ENCODE measurements at places on chromosomes 7 and 10.

GRCh38 chr10:32795598-32796183 lies 162.3 kb downstream of the ITGB1 start:
- DNase-seq, result no peak

DNA sequence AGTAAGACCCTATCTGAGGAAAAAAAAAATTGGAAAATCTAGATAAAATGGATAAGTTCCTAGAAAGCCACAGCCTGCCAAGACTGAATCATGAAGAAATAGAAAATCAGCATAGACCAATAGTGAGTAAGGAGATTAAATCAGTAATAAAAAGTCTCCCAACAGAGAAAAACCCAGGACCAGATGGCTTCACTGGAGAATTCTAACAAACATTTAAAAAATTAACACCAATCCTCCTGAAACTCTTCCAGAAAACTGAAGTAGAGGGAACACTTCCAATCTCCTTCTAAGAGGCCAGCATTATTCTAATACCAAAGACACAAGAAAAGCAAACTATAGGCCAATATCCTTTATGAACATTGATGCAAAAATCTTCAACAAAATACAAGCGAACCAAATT lies 8.8 kb upstream of the LIMK1 start:
- DNase-seq, result no peak

GRCh38 chr7:94060752-94061151 lies 56.6 kb upstream of the BET1 start:
- DNase-seq, result no peak

- no peak for DNase-seq
Measured at GRCh38 chr10:12847361-12847975, 154.0 kb downstream of the CCDC3 start.

GRCh38 chr10:43354330-43354635 lies 17.2 kb upstream of the FXYD4 start:
- DNase-seq, result no peak

GRCh38 chr10:27364028-27364427 lies 123.4 kb upstream of the ACBD5 start:
- DNase-seq, result no peak

DNA sequence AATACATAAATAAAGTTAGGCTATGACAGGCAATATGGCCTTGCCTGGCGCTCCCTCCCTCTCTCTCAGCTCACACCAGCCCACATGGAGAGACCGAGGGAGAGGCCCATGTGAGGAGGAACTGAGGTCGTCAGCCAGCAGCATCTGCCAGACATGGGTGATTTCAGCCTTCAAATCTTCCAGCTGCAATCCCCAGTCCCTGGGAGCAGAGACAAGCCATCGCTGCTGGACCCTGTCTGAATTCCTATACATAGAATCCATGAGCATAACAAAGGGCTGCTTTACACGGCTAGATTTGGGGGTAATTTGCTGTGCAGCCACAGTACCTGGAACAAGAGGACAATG lies 35.6 kb downstream of the ANKRD16 start:
- no peak for DNase-seq

DNA sequence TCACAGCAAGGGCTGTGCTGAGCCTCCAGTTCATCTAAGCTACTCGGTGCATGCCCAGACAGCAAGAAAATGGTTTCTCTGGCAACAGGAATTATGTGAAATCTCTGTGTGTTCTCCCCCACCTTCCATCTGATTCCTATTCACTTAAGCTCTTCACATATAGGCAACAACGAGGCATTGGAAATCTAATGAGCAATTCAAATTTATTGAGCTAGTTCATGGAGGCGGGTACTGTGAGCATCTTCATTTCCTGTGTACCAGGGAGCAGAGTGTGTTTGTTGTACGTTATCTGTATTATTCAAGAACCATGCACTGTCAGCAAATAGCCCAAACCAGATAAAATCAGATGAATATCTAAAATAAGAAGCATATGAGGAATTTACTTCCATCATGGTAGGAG lies 739.1 kb downstream of the MAGI2 start:
- no peak for DNase-seq

- peak; percentile 97 for DNase-seq
Measured at GRCh38 chr7:112450807-112451761, 824 bp downstream of the IFRD1 start.

GRCh38 chr7:121006711-121007315 lies 18.3 kb downstream of the CPED1 start:
- DNase-seq, result no peak

GRCh38 chr7:85075864-85076263 lies 111.0 kb downstream of the SEMA3D start:
- no peak for DNase-seq

GRCh38 chr7:121373177-121373576 lies 22.9 kb downstream of the FAM3C start:
- DNase-seq, result no peak

DNA sequence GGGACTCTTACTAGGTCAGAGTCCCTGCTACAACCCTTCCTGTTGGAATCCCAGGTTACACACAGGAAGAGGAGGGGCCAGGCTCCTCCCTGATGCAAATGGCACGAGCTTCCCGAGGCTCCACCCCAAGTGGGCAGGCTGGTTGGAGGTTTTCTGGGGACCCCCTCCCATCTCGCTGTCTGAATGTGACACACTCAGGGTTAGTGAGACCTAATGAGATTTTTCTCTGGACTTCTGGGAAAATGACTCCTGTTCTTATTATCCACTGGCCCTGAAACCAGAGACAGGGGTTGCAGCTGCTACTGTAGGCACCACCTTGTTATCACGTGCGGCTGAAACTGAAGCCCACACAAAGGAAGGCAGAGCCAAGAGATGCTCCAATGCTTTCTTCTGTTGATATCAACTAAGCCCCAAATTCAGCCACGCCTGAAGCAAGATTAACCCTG lies 103.3 kb downstream of the FAM107B start:
- no peak for DNase-seq

- DNase-seq, result no peak
Measured at GRCh38 chr7:30162622-30163124, 27.9 kb downstream of the MTURN start.

GRCh38 chr10:110461088-110461487 lies 36.6 kb upstream of the DUSP5 start:
- no peak for DNase-seq

- no peak for DNase-seq
Measured at GRCh38 chr7:35695987-35696386, 1.1 kb upstream of the HERPUD2 start.

DNA sequence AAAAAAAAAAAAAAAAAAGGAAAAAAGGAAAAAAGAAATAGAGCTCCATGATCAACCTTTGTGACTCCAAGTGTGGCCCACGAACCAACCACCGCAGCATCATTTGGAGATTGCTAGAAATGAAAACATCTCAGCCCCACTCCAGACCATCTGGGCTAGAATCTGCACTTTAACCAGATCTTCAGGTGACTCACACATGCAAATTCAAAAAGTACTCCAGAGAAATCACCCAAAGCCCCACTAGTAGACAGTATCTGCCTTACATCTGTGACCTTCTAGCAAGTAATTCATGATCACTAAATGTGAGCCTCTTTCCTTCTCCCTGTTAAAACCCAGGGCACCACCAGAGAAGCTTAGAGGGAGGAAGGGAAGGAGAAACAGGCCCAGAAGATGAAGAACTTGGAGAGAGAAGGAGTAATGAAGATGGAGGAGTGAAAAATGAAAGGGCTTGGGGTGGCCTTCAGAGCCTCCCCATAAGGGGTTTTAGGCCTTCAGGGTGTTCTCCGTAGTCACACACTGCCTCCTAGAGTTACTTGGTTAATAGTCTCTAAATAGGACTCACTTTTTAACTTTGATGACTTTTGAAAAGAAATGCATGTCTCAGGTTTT lies 94.0 kb downstream of the SLC37A3 start:
- no peak for DNase-seq

DNA sequence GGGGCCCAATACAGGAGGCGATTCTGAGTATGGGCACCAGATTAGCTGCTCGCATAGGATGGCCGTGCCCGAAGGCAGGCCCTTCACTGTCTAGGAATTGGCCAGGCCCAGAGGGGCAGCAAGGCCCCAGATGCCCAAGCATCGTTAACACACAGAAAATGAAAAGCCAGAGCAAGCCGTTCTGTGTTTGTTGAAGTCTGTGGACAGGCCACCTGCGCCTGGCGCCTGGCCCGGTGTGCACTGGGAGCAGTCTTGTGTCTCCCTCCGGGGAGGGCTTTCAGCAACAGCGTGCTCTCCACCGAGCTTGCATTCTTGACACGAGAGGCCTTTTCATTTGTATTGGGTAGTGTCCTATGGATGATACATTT lies 34.5 kb upstream of the TTYH3 start:
- DNase-seq, result no peak

GRCh38 chr7:5549096-5549763 lies 125.6 kb upstream of the TNRC18 start:
- no peak for DNase-seq

DNA sequence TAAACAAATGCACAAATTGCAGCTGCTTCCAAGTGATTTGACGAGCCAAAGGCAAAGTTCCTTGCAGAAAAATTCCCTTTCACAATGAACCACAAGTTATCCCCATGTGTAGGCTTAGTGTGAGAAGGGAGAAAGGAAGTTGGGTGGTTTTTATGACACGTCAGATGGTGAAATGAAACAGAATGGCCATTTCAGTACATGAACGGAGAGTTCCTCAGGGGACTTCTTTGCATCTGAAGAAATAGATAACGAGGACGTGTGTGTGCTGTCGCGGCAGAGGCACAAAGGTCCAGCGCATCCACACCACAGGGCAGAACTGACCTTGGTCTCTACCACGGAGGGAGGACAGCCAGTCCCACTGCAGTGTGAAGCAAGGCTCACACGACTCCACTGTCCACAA lies 135.9 kb downstream of the PAXIP1 start:
- DNase-seq, result no peak

DNA sequence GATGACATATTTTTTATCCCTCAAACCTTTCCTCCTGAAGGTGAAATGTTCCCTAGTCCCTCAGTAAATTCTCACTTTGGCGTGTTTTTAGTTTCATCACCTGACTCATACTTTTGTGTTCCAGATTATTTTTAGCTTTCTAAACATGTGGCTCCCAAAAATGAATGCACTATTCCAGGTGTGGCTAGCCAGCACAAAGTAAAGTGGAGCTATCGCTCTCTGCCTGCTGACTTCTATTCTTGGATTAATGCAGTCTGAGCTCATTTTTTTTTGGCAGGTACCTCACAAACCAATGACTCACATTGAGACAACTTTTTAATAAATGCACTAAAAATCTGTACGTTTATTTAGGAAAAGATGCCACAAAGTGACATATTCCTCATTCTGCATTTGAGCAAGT lies 58.8 kb upstream of the LANCL2 start:
- no peak for DNase-seq

GRCh38 chr7:71626206-71626605 lies 494.3 kb downstream of the GALNT17 start:
- DNase-seq, result no peak

DNA sequence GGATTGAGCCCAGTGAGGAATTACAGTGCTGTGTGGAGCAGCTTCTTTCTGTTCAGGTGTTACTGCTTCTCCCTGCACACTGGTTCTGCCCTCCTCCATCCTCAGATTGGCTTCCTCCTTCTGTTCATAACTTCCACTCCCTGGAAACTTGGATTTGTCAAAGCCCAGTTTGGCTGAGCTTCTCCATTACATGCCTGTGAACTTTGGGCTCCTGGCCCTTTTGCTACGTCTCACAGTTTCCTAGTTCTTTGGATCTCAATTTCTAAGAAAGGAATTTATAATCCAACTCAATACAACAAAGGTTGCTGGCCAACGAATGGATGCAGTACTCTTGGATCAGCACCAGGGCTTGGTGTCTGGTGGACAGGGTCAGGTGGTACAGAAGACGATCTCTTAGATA lies 318.1 kb downstream of the RPS24 start:
- no peak for DNase-seq

- DNase-seq, result no peak
Measured at GRCh38 chr7:63023182-63023787, 975.4 kb upstream of the ZNF722 start.

GRCh38 chr10:110762109-110762848 lies 109.4 kb upstream of the PDCD4 start:
- no peak for DNase-seq

DNA sequence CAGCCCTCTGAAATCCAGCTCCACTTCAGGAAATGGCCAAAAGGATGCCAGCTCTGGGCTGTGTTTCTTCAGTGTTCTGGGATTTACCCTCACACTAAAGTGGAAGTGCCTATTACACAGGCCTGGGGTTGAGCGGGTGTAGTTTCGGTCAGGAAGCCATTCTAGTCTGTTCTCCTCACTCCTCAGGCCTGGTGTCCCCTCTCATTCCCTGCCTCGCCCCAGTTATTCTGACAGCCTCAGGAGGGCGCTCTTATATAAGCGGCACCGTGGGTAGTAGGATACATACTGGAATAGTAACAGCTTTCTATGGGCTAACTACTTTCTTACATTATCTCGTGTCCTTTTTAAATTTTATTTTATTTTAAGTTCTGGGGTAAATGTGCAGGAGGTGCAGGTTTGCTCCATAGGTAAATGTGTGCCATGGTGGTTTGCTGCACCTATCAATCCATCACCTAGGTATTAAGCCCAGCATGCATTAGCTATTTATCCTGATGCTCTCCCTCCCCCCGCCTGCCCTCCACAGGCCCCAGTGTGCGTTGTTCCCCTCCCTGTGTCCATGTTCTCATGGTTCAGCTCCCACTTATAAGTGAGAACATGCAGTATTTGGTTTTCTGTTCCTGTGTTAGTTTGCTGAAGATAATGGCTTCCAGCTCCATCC lies 12.2 kb upstream of the LGI1 start:
- DNase-seq, result no peak

GRCh38 chr7:2474224-2474623 lies 2.0 kb downstream of the GRIFIN start:
- no peak for DNase-seq

DNA sequence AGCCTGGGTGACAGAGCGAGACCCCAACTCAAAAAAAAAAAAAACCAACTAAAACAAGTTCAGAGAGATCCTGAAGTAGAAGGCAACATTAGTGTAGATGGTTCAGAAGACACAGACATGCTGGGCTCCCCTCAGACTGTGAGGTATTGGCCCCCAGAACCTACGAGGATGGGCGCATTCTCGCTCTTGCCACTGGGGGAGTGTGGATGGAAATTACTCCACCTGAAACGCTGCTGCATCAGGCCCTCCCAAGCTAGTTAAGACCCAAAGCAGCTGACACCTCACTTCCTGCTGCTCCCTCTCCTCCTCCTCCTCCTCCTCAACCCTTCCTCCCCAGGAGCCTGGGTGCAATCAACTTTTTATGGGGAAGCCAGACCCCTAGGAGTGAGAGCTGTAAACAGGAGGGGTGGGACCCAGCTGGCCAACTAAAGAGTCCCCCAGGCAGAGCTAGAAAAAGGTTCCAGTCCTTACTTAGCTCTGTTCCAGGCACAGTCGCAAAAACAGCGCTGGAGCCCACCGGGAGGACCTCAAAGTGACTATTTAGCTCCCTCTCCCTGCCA lies 7.4 kb downstream of the SH3PXD2A start:
- no peak for DNase-seq

- no peak for DNase-seq
Measured at GRCh38 chr10:76311752-76312636, 880.6 kb downstream of the LRMDA start.

DNA sequence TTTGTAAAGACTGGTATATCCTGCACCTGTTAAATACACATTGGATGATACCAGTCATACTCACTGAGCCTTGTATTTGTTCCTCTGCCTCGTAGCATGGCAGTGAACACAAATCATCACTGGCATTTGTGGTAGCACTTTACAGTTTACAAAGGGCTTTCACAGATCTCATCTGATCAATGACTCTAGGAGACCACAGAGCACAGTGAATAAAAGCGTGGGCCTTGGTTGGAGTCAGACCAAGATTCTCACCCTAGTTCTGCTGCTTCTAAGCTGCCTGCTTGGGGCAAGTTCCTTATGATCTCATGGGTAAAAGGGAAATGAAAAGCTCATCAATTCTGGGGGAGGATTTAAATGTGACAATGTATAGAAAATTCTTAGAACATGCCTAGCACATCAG lies 129.9 kb upstream of the AGK start:
- DNase-seq, result no peak

GRCh38 chr7:152369518-152369917 lies 66.3 kb downstream of the KMT2C start:
- DNase-seq, result no peak

Data from cardiac septum (tissue), 1 donor.